ENCODE measurements at places on chromosomes 4 and X.

DNA sequence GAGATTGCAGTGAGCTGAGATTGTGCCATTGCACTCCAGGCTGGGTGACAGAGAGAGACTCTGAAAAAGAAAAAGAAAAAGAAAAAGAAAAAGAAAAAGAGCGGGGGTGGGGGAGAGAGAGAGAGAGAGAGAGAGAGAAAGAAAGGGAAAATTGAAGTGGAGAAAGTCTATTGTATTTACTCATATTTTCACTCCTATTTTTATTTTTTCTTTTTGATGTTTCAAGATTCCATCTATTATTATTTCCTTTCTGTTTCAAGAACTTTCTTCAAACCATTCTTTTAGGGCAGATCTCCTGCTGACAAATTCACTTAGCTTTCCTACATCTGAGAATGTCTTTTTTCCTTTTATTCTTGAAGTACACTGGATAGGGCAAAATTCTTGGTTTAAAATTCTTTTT, 57.5 kb upstream of the HDAC8 start:
- no peak for DNase-seq

DNA sequence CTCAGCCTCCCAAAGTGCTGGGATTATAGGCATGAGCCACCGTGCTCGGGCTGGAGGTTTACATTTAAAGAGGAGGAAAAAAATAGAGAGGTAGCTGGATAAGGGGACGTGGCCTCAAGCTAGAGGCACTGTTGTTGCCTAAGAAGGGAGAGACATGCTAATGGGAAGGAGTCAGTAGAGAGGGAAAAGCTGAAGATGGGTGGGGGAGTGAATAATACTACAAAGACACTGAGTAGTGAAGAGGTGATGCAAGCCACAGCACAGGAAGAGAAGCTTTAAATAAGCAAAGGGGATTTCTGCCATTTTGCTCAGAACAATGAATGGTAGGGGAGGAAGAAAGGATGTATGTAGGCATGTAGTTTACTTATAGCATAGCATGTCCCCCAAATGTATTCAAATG, 11.5 kb upstream of the AP1S2 start:
- DNase-seq: no peak

DNA sequence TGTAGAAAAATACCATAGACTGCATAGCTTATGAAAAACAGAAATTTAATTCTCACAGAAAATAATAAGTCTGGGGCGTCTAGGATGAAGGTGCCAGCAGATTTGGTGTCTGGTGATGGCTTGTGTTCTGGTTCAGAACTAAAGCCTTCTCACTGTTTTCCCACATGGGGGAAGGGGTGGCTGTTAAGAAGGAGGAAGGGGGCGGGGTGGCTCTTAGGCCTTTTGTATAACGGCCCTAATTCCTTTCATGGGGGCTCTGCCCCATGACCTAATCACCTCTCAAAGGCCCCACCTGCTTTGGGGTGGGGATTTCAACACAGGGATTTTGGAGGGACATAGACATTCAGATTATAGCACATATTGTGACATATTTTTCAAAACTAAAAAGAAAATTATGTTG, 173.2 kb upstream of the TECRL start:
- no peak for DNase-seq

DNA sequence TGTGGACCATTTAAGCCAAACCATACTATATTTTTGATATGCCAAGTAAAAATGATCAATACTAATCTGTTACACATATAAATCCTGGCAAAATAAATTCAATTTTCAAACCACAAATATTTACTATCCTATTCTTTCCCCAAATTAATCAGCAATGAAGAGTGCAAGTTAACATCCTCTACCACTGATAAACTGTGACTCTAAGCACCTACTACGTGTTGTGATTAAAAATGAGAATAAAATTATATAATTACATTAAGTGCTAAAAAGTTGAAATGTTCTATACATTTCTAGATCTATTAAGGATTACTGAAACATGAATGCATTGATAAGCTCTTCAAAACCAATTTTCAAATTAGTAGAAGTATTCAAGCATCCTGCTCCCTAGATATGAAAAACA, 3.4 kb downstream of the KLHL15 start:
- DNase-seq: no peak

- peak; percentile 32 for DNase-seq
Measured at GRCh38 chr4:177455561-177455970, 13.3 kb upstream of the AGA start.

DNA sequence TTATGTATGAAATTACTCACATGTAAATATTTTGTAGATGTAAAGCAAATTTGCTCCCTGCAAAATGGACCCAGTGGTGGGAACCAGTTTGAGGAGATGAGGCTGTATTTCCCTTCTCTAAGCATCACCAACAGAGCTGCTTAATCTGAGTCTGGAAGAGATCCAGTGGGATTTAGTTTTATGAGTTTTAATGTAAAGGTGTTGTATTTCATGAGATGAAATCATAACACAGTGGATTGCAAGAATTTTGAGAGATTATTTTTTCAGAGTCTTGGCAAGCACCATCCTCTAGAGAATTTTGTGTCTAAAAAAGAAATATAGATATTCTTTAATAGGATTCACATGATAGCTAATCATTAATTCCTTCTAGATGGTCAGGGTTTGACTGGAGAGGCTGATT, 35.6 kb upstream of the SFRP2 start:
- no peak for DNase-seq

DNA sequence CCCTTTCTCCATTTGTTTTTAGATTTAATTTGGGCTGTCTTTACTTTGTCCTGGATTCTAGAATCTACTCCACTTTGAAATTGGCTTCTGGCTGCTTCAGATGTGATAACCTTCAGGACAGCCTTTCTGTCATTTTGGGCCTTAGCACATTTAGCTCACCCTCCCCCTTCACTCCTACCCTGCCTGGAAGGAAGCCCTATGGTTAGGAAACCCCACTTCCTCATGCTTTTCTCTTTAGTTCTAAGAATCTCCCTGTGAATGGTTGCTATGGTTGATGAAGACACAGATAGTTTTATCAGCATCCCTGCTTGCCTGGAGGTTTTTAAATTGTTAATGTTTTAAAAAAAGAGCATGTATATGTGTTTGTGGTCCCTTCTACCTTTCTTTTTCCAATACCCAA, 100.7 kb upstream of the PTPN13 start:
- no peak for DNase-seq

GRCh38 chr4:154858166-154858565, 77.1 kb downstream of the RBM46 start:
- no peak for DNase-seq

GRCh38 chr4:186537843-186538521, 17.4 kb downstream of the MTNR1A start:
- DNase-seq: no peak

DNA sequence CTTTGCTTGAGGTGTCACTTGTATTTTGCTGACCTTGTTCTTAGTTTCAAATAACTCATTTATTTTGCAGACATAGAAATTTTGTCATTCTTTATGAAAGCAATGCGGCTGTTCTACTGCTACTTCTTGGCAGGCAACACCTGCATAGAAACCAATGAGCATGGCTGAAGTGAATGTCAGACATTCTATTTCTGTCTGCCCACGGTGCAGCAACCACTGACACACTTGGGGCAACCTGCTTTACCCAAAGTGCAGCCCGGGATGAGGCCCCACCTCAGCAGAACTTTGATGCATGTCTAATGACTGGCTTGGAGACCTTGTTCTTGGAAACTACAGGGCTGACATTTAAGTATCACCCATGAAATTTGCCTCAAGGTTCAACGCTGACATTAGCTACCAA, 93.6 kb downstream of the RBM47 start:
- no peak for DNase-seq

DNA sequence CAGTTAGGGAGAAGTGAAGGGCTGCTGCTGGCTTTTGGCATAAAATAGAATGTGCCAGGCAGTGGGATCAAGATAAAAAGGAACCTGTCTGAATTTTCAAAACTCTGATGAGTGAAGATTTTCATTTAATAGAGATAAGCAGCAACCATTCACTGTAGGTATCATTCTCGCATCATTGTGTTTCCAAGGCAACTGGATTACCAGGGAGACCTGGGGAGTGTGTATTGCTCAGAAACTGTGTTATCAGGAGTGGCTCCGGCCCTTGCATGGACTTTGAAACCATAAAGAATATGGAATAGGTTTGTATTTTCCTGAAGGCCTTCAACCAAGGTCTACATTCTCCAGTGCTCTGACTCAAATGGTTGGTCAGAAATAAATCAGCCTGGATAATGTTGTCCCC, 23.3 kb upstream of the MAGEA4 start:
- DNase-seq: no peak

DNA sequence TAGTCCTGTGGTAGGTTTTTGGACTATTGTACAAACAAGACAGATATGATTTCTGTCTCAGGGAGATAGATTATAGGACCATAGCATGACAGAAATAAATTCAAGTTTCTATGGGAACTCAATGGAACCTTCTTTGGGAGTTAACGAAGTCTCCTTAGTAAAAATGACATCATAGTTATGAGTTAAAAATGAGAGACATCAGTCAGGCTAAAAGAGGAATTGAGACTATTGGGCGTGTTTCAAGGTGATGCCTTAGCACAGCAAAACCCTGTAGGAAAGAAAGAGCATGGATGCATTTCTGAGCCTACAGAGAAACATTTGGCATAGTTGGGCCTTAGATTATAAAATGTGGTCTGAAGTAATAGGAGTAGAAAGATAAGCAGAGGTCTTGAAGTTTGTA, 1909.1 kb upstream of the PCDH7 start:
- DNase-seq: no peak

DNA sequence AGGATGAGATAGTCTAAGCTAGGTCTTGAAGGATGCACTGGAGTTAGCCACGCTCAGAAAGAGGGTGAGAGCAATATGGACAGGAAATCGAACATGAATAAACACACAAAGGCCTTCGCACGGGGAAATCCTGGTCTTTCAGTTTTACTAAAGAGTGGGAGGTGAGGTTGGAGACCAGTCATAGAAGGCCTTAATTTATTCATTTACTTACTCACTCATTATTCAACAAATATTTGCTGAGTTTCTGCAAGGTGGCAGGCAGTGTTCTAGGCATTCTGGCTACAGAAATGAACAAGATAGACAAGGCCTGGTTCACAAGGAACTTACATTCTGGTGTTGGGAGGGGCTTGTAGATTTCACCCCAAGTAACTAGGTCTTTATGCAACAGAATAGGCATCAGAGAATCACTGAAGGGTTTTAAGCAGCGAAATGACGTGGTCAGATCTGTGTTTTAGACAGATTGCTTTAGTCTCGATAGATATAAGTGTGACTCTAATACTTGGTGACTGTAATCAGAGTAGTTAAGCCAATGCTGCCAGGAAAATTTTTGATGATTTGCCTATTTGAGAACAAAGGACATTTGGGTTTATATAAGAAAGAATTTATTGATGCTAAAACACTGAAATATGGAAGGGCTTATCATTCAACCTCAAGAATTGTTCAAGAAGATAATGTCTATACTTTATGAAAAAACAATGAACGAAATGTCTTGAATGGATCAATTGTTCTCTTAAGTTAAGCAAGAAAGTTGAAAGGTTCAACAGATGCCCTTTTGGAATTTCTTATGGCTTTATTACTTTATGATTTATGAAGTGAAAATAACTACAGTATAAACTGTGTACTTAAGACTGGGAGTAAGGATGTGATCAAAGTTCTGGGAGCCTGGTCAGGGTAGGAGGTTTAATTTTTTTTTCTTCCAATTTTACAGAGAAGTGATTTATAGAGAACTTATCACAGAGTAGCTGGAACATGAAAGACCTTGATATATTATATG, 184.4 kb upstream of the CASK start:
- no peak for DNase-seq

- DNase-seq: no peak
Measured at GRCh38 chrX:110511238-110511637, 152.6 kb downstream of the RTL9 start.

DNA sequence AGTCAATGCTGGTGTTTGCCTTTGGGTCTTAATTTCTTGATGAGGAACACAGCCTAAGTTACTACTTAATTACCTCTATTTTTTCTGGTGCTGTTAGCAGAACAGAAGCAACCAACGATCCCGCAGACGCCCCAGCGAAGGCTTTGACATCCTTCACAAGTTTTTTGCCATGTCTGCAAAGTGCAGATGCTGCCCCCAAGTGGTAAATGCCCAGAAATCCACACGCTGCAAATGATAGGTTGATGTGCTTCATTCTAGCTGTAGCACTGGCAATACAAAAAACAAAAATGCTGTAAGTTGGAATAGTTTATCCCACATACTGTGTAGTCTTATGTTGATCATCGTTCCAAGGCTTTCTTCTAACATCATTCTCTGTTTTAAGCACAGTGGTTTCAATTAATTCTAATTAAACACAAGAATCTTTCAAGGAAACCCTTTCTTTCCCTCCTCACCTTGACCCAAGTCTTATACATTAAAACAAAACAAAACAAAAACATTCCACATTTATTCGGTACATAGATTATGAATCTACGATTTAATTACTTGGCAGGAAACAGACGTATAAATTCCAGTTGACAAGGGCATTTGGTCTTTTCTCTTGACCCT, 1.2 kb downstream of the PNPLA4 start:
- peak; percentile 63 for DNase-seq

DNA sequence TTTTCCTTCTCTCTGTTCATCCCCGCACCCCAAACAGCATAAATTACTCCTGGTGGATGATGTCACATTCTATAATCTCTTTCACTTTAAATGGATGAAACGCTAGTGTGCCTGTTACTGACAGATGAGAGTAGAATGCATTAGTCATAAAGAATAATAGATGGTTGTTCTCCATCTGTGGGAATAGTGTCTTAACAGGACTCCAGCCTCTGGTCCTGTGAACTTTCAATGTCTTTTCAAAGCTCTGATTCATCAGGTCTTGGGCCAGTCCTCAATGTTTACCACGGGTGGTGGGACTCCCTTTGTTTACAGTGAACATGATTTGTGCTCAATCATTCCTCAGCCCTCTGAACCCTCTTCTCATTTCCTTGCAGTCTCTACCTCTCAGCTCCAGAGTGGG, 182.6 kb downstream of the GABRB1 start:
- no peak for DNase-seq

DNA sequence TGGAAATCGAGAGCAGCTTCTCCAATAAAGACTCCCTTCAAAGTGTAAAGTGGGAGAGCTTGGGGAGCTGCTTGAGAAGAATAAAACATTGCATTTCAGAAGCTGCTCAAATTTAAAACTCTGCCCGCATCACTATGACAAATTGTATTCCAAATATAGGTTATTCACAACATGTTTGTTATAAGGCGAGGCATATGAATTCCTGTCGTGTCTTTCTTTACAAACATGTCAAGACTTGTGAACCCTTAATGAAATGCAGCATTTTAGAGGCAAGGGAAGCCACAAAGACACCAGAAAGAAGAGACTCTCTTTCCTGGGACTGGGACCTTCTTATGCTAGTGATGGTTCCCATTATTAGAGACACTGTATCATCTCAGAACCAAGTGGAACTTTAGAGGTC, 311.2 kb downstream of the DHX15 start:
- DNase-seq: no peak

- no peak for DNase-seq
Measured at GRCh38 chr4:158895797-158896576, 127.2 kb downstream of the FNIP2 start.

DNA sequence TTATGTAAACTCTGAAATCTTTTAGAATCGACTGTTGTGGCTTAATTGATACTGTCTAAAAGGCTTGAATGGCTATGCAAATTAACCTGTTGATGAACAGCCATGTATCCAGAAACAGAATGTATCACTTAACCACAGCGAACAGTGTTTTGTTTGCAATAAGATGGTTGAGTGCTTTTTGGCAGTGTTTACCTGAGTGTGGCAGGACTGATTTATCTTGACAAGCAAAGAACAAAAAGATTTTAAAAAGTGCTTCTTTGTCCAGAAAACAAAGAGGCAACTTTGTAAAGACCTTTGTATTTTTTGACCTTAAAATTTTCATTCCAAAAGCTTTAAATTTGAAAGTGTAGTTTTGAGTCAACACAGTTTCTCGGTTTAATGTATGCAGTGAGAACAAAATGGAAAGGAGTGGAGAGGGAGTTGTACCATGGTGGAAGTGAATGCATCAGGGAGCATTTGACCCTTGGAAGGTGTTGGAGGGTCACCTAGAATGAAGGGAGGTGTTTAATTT, 18.0 kb downstream of the ARHGAP10 start:
- DNase-seq: no peak
